Stimulated activated CD4-positive, alpha-beta T cell treated with anti-CD3 and anti-CD28 coated beads, Interleukin-15, amount 100 ng/mL, for 1 hour (primary cell): ENCODE measurements at places on chromosomes 6 and 20.

GRCh38 chr6:134291156-134291555 lies 26.8 kb downstream of the SGK1 start:
- no peak for DNase-seq

DNA sequence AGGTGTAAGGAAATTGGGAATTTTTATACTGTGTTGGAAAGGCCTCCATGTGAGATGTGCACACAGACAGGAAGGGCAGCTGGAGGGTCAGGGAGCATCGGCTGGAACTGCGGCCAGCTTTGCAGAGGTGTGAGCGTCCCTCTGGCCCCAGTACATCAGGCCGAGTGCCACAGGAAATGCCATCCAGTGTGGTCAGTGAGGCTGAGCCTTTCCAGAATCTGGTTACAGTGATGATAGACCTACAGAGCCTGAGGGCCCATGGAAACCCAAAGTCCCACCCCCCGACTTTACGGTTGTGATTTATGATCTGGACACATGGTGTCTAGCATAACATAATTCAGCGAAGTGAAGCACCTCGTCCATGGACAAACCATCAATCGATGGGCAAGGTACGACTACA lies 137.3 kb upstream of the PDE10A start:
- DNase-seq = no peak

- DNase-seq = peak; percentile 16
Measured at GRCh38 chr6:31734821-31735406, 1.4 kb downstream of the CLIC1 start.

- DNase-seq = no peak
Measured at GRCh38 chr6:150169609-150170008, 26.8 kb downstream of the PPP1R14C start.

DNA sequence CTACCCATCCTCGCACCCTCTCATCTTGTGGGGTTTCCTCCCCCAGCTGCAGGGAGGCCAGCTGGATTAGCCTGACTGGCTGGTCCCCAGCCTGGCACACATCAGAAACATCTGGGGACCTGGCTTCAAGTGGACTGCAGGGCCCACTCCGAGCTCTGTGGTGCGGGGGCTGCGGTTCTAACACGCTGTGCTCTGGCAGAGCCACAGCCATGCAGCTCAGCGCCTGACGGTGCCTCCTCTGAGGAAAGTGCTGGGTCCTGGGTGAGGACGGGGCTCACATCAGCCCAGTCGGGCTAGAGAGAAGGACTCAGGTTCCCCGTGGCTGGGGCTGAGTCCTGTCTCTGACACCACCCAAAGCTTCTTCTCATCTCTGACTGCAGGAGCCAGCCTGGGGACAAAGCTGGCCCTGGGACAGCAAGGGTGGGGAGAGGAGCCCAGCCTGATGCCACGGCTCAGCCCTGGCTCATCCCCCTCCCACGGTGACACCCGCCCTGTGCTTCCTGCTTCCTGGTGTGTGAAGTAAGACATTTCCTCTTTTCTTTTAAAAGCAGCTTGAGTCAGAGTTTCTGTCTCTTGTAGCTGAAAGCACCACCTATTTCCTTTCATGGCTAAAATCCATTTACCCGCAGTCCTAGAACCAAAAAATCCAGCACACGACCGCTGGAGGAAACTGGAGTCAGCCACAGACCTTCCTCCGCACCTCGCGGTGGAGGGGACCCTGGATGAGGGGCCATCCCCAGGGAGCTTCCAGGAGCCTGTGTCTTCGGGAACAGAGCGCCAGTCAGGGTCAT lies 127.4 kb upstream of the AFDN start:
- peak; percentile 32 for DNase-seq

DNA sequence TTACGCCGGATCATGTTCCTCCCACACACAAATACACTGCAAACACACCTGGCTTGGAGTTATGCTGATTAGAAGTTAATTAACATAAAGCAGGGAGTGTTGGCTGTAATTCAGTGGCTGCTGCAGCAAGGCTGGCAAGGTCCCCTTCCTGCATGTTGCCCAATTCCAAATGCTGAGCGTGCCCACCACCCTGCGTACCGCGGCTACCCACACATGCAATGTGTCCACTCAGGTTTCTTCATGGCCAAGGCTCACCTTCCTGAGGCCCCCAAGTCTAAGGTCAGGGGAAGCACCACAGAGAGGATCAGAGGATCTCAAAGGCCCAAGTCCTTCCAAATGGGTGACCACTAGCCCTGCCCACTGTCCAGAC lies 11.6 kb upstream of the PRND start:
- DNase-seq = no peak

GRCh38 chr6:129194306-129194941 lies 311.5 kb downstream of the LAMA2 start:
- DNase-seq = no peak

- no peak for DNase-seq
Measured at GRCh38 chr6:5809450-5809849, 197.3 kb downstream of the NRN1 start.

DNA sequence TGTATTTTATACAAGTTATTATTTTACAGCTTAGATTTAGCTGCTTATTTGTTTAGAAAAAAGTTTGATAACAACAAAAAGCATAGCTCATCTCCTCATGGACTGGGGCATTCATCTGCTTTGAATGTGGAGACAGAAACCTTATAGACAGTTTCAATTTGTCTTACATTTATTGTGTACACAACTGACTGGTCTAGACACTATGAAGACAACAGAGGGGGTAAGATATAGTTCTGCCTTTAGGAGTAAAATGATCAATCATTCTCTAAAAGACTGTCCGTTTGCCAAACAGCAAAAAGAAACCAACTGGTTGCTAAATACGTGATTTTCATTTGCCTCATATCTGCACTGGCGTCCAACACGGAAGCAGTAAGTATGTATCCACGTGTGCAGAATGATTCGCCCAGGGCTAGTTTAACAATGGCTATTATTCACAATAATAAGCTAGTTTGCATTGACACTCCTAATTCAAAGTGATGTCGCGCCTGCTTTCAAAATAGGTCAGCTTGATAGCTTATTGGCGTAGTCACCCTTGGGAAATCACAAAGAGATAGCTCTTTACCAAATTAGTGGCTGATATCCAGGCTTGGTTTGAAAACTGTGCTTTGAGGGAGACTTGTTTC lies 153.6 kb downstream of the BMP2 start:
- DNase-seq = no peak

DNA sequence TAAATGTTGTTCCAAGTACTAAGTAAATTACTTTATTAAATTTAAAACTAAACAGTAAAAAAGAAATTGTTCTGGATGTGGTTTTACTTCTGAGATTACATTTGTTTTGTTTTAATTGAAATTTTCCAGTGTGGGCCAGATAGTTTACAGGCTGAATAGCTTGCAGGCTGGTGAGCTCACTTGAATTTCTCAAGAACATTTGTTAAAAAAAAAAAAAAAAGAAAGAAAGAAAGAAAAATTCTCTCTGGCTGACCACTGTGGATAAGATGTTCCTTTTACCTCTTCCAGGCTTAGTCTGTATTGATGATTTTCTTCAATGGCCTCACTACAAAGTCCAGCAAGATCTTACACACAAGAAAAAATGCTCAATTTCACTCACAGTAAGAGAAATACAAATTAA lies 85.4 kb downstream of the PLCG1 start:
- DNase-seq = no peak

DNA sequence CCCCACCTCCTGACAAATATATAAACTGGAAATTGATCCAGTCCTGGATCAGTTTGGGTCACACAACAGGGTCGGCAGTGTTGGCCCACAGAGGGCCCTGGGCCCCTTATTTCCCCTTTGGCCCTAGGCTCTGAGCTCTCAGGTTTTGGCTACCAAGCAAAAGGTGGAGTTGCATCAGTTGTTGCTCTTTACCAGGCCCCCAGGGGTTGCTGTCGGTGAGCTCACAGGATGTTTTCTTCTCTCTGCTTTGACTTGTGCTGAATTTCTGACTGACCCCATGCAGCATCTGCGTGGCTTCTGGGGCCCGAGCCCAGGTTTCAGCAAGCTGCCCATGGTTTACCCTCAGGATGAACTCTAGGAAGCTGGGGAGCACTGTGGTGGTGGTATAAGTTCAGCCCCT lies 44.6 kb downstream of the PPARD start:
- no peak for DNase-seq

DNA sequence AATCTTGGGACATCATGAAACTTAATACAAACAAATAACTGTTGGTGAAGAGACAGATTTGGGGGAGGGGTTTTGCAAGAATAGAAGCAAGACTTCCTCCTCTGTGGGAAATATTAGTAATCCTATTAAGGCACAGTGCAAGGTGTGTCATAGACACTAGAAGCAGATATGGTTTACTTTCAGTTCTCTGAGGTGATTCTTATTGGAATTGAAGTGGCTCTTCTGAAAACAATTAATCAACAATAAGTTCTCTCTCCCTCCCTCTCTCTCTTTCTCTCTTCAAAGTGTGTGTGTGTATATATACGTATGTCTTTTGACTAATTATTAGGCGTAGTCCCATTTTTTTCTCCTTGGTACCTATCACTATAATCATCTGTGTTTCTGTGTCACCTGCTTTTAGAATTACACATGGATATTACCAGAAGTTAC lies 99.8 kb downstream of the HIVEP2 start:
- DNase-seq = no peak

DNA sequence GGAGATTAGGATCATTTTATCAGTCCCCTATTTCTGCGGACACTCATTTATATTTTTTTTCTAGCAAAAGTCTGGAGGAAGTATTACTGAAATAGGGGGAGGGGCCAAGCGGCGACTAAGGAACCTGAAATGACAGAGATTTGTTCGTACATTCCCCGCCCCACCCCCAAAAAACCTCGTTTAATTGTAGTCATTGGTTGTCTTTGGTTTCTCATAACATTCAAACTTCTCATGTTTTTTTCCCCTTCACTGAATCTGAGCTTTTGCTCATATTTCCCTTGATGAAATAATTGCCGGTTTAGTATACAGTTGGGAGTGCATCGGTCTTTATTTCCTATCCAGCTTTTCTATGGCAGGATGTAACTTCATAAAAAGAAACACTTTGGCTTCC lies 768 bp upstream of the FYN start:
- DNase-seq = no peak

DNA sequence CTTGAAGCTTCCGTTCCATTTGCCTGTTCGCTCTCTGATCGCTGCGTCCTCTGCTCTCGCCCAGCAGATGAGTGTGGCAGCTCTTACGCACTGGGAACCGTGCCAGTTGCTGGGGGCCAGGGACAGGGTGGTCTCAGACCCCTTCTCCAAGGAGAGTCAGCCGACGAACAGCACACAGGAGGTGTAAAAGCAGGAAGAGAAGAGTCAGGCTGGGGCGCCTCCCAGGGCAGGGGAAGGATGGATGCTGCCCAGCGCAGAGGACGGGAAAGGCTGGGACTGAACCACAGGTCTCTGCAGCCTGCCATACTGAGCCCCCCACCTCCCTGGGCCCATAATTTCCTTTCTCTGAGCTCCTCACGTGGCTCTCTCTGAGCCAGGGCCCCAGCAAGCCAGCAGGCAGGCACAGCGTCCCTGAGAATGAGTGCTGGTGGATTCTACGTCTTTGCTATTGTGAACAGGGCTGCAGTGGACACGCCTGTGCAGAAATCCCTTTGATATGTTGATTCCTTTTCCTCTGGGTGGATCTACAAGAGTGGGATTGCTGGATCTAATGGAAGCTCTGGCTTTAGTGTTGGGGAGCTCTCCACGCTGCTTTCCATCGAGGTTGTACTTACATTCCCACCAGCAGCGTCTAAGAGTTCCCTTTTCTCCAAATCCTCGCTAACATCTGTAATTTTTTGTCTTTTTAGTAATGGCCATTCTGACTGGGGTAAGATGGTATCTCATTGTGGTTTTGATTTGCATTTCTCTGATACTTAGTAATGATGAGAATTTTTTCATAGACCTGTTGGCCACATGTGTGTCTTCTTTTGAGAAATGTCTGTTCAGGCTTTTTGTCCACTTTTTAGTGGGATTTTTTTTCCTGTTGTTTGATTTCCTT lies 104.1 kb downstream of the PSMB1 start:
- no peak for DNase-seq

GRCh38 chr6:111118826-111119225 lies 31.5 kb downstream of the SLC16A10 start:
- DNase-seq = no peak

GRCh38 chr20:47672166-47672565 lies 113.1 kb downstream of the SULF2 start:
- DNase-seq = no peak

DNA sequence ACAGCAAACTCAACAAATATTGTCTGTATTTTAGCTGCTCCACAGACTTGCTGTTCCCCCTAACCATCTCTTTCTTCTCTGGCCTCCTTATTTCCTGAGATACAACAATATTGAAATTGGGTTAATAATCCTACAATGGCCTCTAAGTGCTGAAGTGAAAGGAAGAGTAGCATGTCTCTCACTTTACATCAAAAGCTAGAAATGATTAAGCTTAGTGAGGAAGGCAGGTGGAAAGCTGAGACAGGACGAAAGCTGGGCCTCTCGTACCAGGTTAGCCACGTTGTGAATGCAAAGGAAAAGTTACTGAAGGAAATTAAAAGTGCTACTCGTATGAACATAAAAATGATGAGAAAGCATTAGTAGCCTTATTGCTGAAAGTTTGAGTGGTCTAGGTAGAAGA lies 63.8 kb downstream of the ELOVL5 start:
- DNase-seq = no peak
